Activated T-cell treated with anti-CD3 and anti-CD28 coated beads, Interleukin-2, amount 50 U/mL, for 4 hours (primary cell): ENCODE measurements at places on chromosomes 2 and 18.

DNA sequence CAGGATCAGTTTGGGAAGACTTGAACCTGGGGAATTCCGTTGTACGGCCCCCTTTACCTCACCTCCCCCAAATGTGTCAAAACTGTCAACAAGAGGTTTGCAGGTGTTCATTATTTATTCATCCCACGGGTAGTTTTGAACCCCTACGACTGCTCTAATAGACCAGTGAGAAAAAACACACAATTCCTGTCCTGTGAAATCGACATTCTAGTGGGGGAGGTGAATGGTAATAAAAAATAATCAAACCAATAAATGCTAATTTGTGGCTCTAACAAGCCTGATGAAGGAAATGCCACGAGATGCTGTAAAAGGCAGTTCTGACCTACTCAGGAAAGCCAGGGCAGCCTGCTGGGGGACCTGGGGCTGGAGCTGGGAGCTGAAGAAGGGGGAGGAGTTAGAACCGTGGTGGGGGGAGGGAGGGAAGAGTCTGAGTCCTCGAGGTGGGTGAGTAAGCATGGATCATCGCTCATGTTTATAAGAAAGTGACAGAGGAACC lies 463 bp upstream of the DNAJB2 start:
- no peak for DNase-seq

GRCh38 chr2:207113414-207113813 lies 52.3 kb downstream of the KLF7 start:
- DNase-seq = no peak

- no peak for DNase-seq
Observed at GRCh38 chr18:14748496-14748895, 524 bp downstream of the ANKRD30B start.

DNA sequence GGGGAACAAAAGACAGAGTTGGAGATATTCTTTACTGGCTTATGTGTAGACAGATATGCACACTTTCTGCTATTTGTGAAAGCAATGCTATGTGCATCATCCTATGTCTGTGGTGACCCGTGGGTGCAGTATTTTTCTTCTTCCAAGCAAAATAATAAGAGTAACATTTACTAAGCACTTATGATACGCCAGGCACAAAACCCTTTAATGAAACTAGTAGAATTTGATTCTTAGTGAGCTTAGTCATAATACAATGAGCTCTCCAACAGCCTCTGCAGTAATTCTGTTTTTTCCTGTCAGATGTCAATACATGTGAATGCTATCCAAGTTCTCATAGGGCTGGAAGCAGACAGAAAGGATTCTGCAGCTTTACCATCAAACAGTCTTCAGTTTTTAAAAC lies 130.6 kb downstream of the RAD51AP2 start:
- DNase-seq = no peak

GRCh38 chr18:14104906-14105748 lies 27.1 kb downstream of the ZNF519 start:
- DNase-seq = no peak

GRCh38 chr2:11746376-11746806 lies at the start of gene LPIN1:
Gene LPIN1, plus strand, starts transcription at chr2:11746632. Its CDS starts 18,910 bp downstream, at chr2:11765542.
- peak; percentile 84 for DNase-seq

DNA sequence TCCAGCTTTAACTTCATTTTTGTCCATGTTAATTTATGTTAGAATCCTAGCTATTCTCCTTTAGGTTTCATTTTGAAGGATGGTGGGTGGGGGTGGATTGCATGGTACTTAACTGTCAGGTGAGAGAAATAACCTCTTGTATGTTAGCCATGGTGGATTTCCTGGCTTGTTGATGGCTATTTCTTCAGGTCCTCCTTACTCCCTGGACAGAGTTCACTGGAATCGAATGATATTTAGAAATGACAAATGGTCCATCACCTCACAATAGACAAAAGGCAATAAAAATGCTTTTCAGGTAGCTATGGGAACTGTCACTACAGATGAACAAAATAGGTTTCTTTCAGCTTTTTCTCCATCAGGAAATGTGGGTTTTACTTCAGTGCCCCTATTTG lies 91.7 kb downstream of the EML6 start:
- DNase-seq = no peak

DNA sequence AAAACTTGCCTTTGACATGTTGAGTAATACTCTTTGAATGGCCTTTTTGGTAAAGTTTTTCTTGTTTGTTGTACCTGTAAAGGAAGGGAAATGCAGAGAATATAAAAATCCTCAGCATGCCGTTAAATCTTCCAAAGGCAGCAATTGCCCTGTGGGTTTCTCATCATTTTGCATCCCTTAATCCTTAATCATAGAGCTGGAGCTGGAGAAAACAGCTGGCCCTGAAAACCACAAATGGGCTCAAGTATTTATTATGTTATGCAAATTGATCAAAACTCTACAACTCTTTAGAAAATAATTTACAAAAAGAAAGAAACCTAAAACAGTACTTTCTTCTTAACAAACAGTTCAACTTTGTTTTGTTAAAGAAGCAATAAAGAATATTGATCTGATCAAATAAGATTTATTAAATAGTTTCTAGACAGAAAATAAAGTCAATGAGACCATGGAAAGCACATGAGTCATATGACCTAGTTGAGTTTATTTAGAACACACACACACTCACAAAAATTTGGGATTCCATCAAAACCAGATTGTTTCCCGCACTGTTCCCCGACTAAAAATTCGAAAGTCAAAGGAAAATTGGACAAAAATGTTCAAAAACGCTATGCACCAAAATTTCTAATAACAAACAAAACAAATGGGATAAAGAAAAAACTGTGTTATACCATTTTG lies 309.0 kb downstream of the GULP1 start:
- DNase-seq = no peak

DNA sequence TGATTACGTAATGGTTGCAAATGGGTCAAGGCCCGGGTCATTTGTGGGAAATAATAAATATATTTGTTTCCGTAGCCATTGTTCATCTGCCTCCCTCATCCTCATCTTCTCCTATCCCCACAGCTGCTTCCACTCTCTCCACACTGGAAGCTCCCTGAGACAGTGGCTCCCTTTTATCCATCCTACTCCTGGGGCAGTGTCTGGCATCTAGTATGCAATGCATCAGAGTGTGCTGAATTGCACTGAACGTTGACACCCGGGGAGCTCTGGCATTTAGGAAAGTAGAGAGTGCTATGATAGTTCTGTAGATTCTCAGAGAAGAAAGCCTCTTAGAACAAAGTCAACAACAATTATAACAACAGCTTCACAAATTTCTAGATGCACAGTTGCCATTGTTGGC lies 45.5 kb upstream of the NAB1 start:
- no peak for DNase-seq
